GM04503 (cell line): ENCODE measurements at places on chromosomes 12 and 14.

DNA sequence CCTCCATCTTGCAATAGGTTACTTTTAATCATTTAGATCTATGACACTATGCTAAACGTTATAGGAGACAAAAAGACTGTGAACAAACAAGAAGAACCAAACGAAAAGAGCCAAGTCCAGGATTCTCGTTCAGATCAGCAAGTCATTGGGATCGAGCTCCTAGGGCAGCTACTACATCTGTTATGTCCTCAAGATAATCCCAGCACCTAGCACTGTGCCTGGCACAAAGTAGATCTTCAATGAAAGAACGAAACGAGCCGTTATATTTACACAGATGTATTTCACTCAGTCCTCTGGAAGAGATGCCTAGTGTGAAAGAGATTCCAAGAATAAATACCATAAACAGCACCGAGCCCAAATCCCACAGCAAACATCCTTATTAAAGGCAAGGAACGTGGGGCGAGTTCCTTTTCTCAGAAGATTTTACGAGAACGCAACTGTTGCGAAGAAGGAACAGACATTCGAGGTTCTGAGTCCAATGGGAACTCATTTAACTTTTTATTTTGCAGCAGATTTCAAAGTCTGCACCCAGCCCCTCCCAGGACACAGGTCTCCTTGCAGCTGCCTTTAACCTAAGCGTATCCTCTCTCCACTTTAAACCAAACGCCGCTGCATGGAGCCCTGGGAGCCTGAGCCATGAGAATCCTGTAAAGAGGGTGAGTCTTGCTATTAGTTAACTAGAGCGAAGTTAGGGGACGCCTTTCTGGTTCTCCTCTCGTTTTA is 544 bp upstream of the TDP1 start:
- peak; percentile 18 for DNase-seq

GRCh38 chr14:70803321-70804310 is 5.7 kb downstream of the MAP3K9 start:
- DNase-seq, result no peak

- no peak for DNase-seq
Measured at GRCh38 chr12:128204711-128205110, 62.3 kb upstream of the TMEM132C start.

DNA sequence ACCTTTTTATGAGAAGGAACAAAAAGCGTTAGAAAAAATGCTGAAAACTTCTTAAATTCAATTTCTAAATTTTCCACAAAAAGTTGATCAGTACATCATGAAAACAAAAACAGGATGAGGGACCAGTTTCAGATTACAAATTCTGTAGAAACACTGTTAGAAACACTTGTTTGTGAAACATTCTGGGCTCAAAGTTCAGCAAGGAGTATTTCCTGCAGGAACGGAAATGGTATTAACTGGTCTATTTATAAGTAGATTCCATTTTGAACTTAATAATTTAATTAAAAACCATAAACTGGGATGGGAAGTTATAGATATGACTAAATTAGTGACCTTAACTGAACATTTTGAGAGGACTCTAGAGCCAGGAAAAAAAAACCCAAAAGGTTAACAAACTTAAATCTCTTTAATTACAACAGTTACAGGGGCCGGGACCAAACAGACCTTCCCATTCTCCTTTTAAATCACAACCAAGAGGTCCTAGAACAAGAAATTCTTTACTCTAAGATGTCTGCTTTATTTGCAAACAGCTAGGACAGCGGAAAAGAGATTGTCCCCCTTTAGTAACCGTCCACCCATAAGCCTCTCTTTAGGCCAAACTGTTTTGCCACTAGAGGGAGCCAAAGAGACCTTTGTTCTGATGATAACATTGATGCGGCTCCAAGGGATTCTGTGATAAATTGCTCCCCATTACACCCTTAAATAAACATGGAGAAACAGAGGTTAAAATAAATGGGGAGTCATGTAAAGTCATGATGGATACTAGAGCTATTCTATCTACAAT is 69.0 kb upstream of the RERGL start:
- DNase-seq, result no peak
